ENCODE measurements at places on chromosomes 3 and 15. TPM values are rescaled to one million over a fixed set of nuclear protein-coding genes. Genes with fewer than 3 reads are reported as not detected.

TTLL13 gene
- total RNA-seq: not detected

DNA sequence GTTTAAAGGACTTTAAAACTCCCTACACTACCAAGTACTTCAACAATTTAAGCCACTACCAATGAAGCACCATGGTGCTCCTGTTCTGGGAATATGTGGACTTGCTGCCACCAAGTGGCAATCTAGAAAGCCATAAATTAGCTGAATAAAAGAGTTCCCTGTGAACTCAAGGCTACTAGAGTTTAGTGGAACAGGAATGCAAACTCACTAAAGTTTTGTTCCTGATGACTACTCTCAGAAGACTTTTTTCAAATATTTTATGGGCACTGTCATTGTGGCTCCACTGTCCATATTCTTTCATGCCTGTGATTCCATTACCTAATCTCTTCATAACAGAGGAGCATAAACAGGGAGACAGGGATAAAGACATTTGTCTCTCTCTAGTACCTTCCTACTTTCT, 63.9 kb downstream of the TMCC1 start:
- DNase-seq: no peak

DNA sequence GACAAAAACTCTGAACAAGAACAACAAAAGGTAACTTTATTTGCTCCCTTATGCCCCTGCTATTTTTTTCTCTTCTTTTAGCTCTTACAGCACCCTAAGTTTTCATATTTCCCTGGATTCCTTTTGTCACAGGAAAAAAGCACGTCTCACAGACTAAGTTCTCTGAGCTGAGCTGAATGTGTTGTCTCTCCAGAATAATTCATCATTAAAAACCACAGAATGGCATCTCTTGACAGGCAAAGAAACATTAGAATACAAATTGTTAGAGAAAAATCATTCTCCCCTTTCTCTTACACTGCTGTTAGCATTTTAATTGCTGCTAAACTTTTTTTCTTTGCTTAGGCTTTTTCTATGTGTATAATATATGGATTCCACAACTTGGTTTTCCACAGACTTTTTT, 48.7 kb upstream of the SECISBP2L start:
- no peak for DNase-seq

IMPG2 gene
- 0.37 TPM for total RNA-seq

Measured in right cardiac atrium (tissue), 5 donors.